ENCODE measurements at places on chromosomes 6 and 20.
A peak's percentile ranks its signal among the peaks of the same experiment; 100 is the strongest.

- H3K4me1 ChIP-seq: no peaks in the 10 kb centered on the region
- no peak overlapping the region for H3K27ac ChIP-seq
- peaks cover 6% of the 10 kb centered on the region for H3K27me3 ChIP-seq
- DNase-seq: no peak
- H3K36me3 ChIP-seq: no peaks in the 10 kb centered on the region
- H3K4me3 ChIP-seq: no peak overlapping the region
Observed at GRCh38 chr6:21538186-21538798, 55.3 kb upstream of the SOX4 start.

GRCh38 chr6:7591770-7592169, 1.8 kb downstream of the SNRNP48 start:
- H3K36me3 ChIP-seq: peaks cover 11% of the 10 kb centered on the region
- peak overlapping the region; percentile 4 for H3K27ac ChIP-seq
- no peaks in the 10 kb centered on the region for H3K27me3 ChIP-seq
- DNase-seq: no peak
- peaks cover 28% of the 10 kb centered on the region for H3K4me1 ChIP-seq

GRCh38 chr6:94588301-94588700, 989.0 kb upstream of the MANEA start:
- H3K4me1 ChIP-seq: no peaks in the 10 kb centered on the region
- no peak overlapping the region for H3K4me3 ChIP-seq
- H3K27me3 ChIP-seq: no peaks in the 10 kb centered on the region

- no peak overlapping the region for H3K27ac ChIP-seq
- no peaks in the 10 kb centered on the region for H3K27me3 ChIP-seq
- H3K4me3 ChIP-seq: no peak overlapping the region
- peaks cover 16% of the 10 kb centered on the region for H3K36me3 ChIP-seq
- peaks cover 3% of the 10 kb centered on the region for H3K4me1 ChIP-seq
Observed at GRCh38 chr6:111015389-111016124, 33.7 kb downstream of the RPF2 start.

DNA sequence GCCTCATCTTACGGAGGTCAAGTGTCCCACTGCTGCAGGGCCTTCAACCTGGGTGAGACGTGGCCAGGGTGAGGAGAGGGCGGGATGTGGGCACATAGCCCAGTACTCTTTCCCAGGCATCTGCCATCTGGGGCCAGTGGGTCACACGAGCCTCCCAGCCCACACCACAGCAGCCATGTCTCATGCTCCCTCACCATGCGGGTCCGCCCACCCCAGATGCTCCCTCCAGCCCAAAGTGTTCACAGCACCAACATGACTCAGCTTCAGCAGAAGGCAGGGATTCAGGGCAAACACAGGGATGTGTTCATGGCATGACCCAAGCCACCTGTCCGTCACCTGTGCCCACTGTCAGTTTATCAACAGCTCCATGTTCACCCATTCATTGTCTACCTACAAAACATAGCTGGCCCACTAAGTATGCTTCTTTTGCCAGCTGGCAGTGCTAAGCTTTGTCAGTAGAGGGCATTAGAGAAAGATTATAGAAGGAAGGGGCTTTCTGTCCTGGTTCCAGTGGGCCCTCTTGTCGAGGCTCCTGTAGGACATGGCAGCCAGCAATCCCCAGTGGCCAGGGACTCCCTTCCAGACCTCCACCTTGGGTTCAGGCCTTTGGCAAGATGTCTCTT, 109.2 kb downstream of the FOXF2 start:
- H3K27ac ChIP-seq: no peak overlapping the region
- H3K4me1 ChIP-seq: no peaks in the 10 kb centered on the region
- peaks cover 9% of the 10 kb centered on the region for H3K27me3 ChIP-seq
- DNase-seq: no peak
- H3K4me3 ChIP-seq: no peak overlapping the region

GRCh38 chr20:35742741-35743523, 872 bp upstream of the RBM39 start:
- DNase-seq: peak; percentile 42
- H3K4me3 ChIP-seq: peak overlapping the region; percentile 100
- no peaks in the 10 kb centered on the region for H3K27me3 ChIP-seq
- H3K36me3 ChIP-seq: peaks cover 24% of the 10 kb centered on the region
- peak overlapping the region; percentile 99 for H3K27ac ChIP-seq

All from memory B cell (primary cell).